H1 (cell line): ENCODE measurements at places on chromosomes 6 and 20. TPM values are rescaled to one million over a fixed set of nuclear protein-coding genes. Genes with fewer than 3 reads are reported as not detected.

The OR2H1 gene
- not detected in 2 replicates for total RNA-seq

DNA sequence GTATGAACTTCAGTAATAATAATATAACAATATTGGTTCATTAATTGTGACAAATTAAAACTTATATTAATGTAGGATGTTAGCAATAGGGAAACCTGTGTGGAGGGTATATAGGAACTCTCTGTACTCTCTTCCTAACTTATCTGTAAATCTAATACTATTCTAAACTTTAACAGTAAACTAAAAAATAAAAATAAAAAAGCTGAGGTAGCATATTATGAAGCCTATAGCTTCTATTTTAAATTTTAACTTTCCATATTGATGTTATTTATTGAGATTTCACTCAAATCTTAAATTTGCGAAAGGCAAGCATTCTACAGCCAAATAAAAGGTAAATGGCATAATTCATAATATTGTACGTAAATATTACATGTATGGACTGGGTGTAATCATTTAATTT lies 326.4 kb downstream of the MEI4 start:
- no peak for DNase-seq

The SLC13A3 gene
- 9.4 and 9.8 TPM in 2 replicates for total RNA-seq

The LAMA4 gene
- 0.92 and 1.5 TPM in 2 replicates for total RNA-seq

DNA sequence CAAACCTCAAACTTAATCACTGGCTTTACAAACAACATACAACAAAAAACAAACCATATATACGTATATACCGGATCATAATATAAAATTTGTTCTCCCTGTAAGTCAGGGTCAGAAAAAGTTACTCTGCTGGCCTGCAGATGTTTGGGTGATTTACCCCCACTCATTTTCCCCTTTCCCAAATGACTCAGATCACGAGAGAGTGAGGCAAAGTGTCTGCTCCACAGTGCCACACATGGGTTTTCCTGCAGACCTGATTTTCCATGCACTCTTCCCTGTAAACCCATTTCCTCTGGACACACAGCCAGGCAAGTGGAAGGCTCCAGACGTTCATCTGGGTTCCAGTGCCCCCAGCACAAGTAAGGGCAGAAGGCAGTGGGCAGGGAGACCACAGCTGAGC lies 23.5 kb downstream of the GFOD1 start:
- no peak for DNase-seq

- DNase-seq: no peak
These were observed 74.7 kb downstream of the SOBP start for GRCh38 chr6:107564589-107564951.
